T-helper 2 cell treated with Interferon-gamma antibody and Interleukin-4, amounts not matched to agents 5 μg/mL and 100 μg/mL, for 36 hours (primary cell): ENCODE measurements at places on chromosomes 7 and 10.

DNA sequence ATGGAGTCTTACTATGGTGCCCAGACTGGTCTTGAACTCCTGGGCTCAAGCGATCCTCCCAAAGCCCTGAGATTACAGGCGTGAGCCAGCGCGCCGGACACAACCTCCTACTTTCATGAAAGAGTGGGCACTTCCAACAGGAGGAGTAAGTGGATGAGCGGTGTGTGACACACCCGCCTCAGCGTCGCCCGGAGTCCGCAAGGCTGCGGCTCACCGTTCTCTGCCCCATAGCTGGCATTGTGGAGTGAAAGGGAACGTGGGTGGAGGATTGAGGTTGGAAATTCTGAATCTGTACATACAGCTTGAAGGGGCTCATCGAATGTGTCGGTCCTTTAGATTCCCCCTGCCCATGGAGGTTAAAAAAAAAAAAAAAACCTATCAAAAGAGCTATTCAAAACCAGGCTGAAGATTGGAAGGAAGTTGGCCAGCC lies 524 bp upstream of the PRXL2A start:
- H3K4me1 ChIP-seq: peaks cover 9% of the 10 kb centered on the region
- peaks cover 20% of the 10 kb centered on the region for H3K27me3 ChIP-seq
- H3K36me3 ChIP-seq: no peaks in the 10 kb centered on the region
- peak; percentile 75 for DNase-seq
- peak overlapping the region; percentile 74 for H3K27ac ChIP-seq

- peaks cover 53% of the 10 kb centered on the region for H3K36me3 ChIP-seq
- peak overlapping the region; percentile 98 for H3K4me3 ChIP-seq
- peak overlapping the region; percentile 95 for H3K27ac ChIP-seq
- DNase-seq: no peak
Observed at GRCh38 chr10:100184840-100185239, 989 bp downstream of the ERLIN1 start.

- no peak for DNase-seq
- no peaks in the 10 kb centered on the region for H3K4me1 ChIP-seq
- no peak overlapping the region for H3K4me3 ChIP-seq
- no peaks in the 10 kb centered on the region for H3K27me3 ChIP-seq
- H3K36me3 ChIP-seq: peaks cover 8% of the 10 kb centered on the region
- H3K27ac ChIP-seq: no peak overlapping the region
Observed at GRCh38 chr10:74705358-74705980, 120.9 kb upstream of the KAT6B start.

GRCh38 chr7:116271963-116272886 lies 61.9 kb downstream of the TES start:
- H3K27me3 ChIP-seq: peaks cover 45% of the 10 kb centered on the region
- no peak overlapping the region for H3K27ac ChIP-seq
- no peaks in the 10 kb centered on the region for H3K36me3 ChIP-seq
- no peaks in the 10 kb centered on the region for H3K4me1 ChIP-seq
- H3K4me3 ChIP-seq: no peak overlapping the region
- no peak for DNase-seq

DNA sequence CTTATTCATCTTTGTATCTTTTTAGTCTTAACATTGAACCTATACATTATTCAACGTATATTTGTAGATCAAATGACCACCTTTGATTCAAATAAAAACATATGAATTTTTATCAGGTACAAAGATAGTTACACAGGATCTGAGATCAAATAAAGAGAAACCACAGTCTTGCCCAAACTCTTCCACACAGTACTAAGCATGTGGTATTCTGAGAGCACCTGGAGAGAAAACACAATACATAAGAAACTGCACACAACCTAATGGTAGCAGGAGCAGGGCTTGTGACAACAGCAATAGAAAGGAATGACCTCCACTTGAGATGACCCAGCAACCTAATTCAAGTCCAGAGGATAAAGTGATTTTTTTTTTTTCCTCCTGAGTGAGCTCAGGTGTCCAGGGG lies 6.5 kb upstream of the WASL start:
- H3K4me3 ChIP-seq: no peak overlapping the region
- H3K36me3 ChIP-seq: no peaks in the 10 kb centered on the region
- H3K27me3 ChIP-seq: peaks cover 18% of the 10 kb centered on the region
- no peak for DNase-seq

- no peak for DNase-seq
- H3K27me3 ChIP-seq: no peaks in the 10 kb centered on the region
- no peak overlapping the region for H3K4me3 ChIP-seq
- H3K27ac ChIP-seq: no peak overlapping the region
- no peaks in the 10 kb centered on the region for H3K4me1 ChIP-seq
Observed at GRCh38 chr7:90749774-90750173, 153.7 kb downstream of the CDK14 start.

GRCh38 chr7:102005933-102006480 lies 188.6 kb downstream of the CUX1 start:
- no peaks in the 10 kb centered on the region for H3K27me3 ChIP-seq
- H3K4me1 ChIP-seq: no peaks in the 10 kb centered on the region
- H3K4me3 ChIP-seq: no peak overlapping the region
- no peak overlapping the region for H3K27ac ChIP-seq

DNA sequence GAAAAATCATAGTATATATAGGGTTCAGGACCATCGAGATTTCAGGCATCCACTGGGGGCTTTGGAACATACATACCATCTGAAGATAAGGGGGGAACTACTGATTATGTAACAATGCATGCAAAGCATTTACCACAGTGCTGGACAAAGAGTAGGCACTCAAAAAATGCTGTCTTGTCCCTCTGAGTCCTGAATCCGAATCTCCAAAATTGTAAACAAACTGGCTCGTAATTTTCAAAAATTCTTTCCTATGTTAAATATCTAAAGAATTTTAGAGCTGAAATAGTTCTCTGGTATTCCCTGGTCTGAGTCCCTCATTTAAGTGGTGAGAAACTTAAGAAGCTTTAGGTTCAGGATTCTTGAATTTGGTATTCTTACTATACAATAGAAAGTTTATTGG lies 167.8 kb upstream of the ASAH2 start:
- H3K27ac ChIP-seq: no peak overlapping the region
- DNase-seq: no peak
- H3K4me1 ChIP-seq: peaks cover 48% of the 10 kb centered on the region
- peaks cover 9% of the 10 kb centered on the region for H3K36me3 ChIP-seq
- peak overlapping the region; percentile 90 for H3K4me3 ChIP-seq
- peaks cover 3% of the 10 kb centered on the region for H3K27me3 ChIP-seq

- no peaks in the 10 kb centered on the region for H3K36me3 ChIP-seq
- no peak overlapping the region for H3K27ac ChIP-seq
- peaks cover 2% of the 10 kb centered on the region for H3K4me1 ChIP-seq
- H3K27me3 ChIP-seq: peaks cover 7% of the 10 kb centered on the region
Observed at GRCh38 chr10:69663369-69663947, 33.4 kb downstream of the FAM241B start.

DNA sequence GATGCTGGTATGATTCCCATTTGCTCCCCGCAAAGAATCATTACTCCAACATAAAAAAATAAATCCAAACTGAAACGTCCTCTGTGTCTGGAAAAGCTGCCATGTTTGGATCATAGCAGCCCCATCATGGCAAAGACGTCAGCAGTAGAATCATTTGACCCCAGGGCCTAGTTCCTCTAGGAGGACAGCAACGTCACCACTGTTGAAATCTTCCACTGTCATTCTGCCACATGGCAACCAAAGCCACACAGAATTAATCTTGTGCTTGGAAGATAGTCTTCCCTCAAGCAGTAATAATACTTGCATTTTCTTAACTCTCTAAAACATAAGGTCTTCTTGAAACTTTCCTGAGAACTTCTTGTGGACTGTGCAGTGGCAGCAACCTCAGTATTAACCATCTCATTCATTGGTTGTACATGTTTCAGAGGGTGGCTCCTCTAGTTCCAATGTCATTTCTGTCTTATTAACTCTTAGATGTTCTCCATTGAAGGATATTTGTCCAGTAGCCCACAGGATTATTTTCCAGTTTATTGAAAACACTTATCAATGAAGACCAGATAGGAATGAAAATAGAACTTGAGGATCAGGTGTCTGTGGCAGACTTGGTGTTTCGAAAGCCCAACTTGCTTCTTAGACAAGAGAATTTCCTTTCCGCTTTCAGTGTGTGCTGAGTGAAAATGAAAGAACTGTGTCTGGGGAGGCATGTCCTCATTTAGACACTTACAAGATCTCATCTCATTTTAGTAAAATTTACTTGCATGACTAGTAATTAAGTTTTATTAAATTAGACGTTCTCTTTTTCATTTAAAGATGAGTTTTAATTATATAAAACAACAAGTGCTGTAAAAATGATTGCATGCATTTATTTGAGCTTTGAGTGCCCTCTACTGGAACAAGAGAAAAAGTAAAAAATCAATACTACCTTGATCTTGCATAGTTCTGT lies 28.9 kb upstream of the INHBA start:
- peaks cover 9% of the 10 kb centered on the region for H3K4me1 ChIP-seq
- no peak for DNase-seq
- no peak overlapping the region for H3K4me3 ChIP-seq
- H3K36me3 ChIP-seq: no peaks in the 10 kb centered on the region
- peaks cover 20% of the 10 kb centered on the region for H3K27me3 ChIP-seq

- H3K27me3 ChIP-seq: peaks cover 2% of the 10 kb centered on the region
- no peak for DNase-seq
- no peak overlapping the region for H3K4me3 ChIP-seq
- H3K36me3 ChIP-seq: no peaks in the 10 kb centered on the region
Observed at GRCh38 chr7:80054356-80054755, 80.3 kb upstream of the GNAI1 start.

DNA sequence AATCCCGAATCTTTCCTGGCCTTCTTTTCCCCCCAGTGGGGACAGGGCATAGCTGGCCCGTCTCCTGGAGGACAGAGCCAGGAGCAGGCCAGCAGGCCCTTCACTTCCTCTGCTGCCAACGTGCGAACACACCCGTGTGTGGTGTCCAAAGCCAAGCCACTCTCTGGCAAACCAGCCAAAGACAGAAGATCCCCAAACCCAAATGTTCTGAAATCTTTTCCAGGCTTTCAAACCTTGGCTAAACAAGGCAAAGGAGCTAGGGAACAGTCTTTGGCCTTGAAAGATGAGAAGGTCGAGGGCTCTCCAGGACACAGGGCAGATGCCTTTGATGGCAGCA lies 63.0 kb downstream of the PROSER2 start:
- H3K27me3 ChIP-seq: no peaks in the 10 kb centered on the region
- DNase-seq: no peak
- H3K4me3 ChIP-seq: no peak overlapping the region
- peaks cover 13% of the 10 kb centered on the region for H3K4me1 ChIP-seq

DNA sequence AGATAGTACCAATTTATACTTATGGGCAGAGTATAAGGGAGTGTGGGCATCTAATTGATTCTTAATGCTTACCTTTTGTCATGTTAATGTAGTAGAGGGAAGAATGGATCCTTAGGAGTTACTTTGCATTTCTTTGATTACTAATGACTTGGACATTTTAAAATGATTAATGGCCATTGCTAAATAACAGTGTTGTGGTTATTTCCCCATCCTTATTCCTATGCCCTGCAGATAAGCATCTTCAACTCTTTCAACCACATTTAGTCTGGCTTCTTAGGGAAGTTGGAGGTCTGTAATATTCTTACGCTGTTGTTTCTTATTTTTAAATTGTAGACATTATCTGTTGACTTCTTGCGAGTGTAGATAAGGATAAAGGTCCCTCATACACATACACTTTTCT lies 37.2 kb downstream of the KAT6B start:
- H3K27me3 ChIP-seq: no peaks in the 10 kb centered on the region
- H3K4me1 ChIP-seq: peaks cover 9% of the 10 kb centered on the region
- H3K4me3 ChIP-seq: no peak overlapping the region
- H3K27ac ChIP-seq: no peak overlapping the region
- no peak for DNase-seq

DNA sequence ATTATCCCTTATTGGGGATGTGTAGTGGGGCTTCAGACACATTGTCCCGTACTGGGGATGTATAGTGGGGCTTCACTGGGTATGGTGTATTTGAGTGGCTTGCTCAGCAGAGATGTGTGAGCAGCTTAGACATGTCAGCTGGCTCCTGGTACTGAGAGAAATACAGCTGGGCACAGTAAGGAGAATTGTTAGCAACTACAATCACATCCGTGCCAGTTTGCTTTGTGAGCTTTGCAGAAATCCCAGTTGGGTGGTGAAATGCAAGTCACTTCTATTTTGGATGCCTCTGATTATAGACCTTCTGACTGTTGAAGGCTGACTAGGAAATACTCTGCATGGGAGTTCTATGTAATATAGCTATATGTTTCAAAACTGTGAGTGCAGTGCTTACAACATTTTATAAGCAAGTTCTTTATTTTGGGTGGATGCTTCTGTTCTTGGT lies 10.8 kb downstream of the CCNY start:
- H3K27ac ChIP-seq: no peak overlapping the region
- H3K36me3 ChIP-seq: peaks cover 2% of the 10 kb centered on the region
- no peak overlapping the region for H3K4me3 ChIP-seq
- no peak for DNase-seq
- peaks cover 33% of the 10 kb centered on the region for H3K4me1 ChIP-seq
- H3K27me3 ChIP-seq: no peaks in the 10 kb centered on the region

- H3K27ac ChIP-seq: no peak overlapping the region
- H3K36me3 ChIP-seq: no peaks in the 10 kb centered on the region
- no peak overlapping the region for H3K4me3 ChIP-seq
- H3K27me3 ChIP-seq: no peaks in the 10 kb centered on the region
- no peaks in the 10 kb centered on the region for H3K4me1 ChIP-seq
- DNase-seq: no peak
Observed at GRCh38 chr7:52639981-52640380, 395.5 kb upstream of the POM121L12 start.

DNA sequence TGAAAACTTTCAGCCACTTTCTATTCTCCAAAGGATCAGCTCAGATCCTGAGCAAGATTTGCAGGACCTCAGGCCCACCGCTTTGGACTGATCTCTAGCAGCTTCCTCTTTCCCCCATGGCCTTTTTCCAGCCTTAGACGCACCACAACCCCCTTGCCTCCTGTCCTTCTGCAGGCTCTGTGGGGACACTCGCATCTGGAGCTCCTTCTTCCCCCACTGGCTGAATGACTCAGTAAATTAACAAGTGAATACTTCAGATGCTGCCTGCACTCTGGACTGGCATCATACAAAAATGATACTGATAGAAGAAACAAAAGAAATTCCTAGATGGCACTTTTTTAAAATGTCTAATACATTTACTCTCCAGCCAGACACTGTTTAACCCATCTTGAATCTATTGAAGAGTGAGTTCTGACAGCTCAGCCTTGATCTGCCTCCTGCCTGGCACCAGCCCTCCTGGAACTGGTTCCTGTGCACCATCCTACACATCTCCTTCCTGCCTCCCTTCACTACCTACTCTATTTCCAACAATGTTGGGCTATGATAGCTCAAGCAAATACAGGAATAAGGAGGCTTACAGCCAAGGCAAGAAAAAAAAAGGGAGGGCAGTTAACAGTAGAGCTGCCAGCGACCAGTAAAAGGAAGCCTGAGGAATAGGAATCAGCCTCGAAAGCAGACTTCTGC lies 3.3 kb downstream of the FRMPD2 start:
- peaks cover 3% of the 10 kb centered on the region for H3K4me1 ChIP-seq
- H3K27ac ChIP-seq: no peak overlapping the region
- no peaks in the 10 kb centered on the region for H3K27me3 ChIP-seq
- DNase-seq: no peak

- no peaks in the 10 kb centered on the region for H3K36me3 ChIP-seq
- H3K4me1 ChIP-seq: peaks cover 18% of the 10 kb centered on the region
- peak; percentile 23 for DNase-seq
Observed at GRCh38 chr10:47277352-47278151, 22.4 kb upstream of the GDF10 start.
